Airway epithelial cell (primary cell): ENCODE measurements at places on chromosomes 7 and 10. TPM values are rescaled to one million over a fixed set of nuclear protein-coding genes. Genes with fewer than 3 reads are reported as not detected.

The KNDC1 gene
- 0.09 TPM in 1 of 2 replicates, not detected in the other for total RNA-seq

The C7orf33 gene
- total RNA-seq, result not detected in 2 replicates

The PNLIPRP1 gene
- not detected in 2 replicates for total RNA-seq

The SLC13A1 gene
- not detected in 2 replicates for total RNA-seq

The JCAD gene
- total RNA-seq, result 0.35 and 0.46 TPM in 2 replicates

The BAZ1B gene
- total RNA-seq, result 32.7 and 34.7 TPM in 2 replicates

The CNPY1 gene
- total RNA-seq, result not detected in 2 replicates

The RARRES2 gene
- total RNA-seq, result not detected in 2 replicates

The PRSS37 gene
- not detected in 2 replicates for total RNA-seq

The FAM241B gene
- total RNA-seq, result 2.1 and 3.6 TPM in 2 replicates

The MYO1G gene
- total RNA-seq, result not detected in 2 replicates

The OTUD1 gene
- total RNA-seq, result 5.1 and 5.5 TPM in 2 replicates

The CELF2 gene
- 2.0 and 6.1 TPM in 2 replicates for total RNA-seq

The GIMAP1 gene
- total RNA-seq, result not detected in 2 replicates

The ASAH2B gene
- 3.5 and 7.0 TPM in 2 replicates for total RNA-seq

The TFR2 gene
- total RNA-seq, result 0.05 and 0.71 TPM in 2 replicates

The OR2F1 gene
- not detected in 2 replicates for total RNA-seq

The FOXK1 gene
- total RNA-seq, result 27.5 and 34.5 TPM in 2 replicates

The RPP30 gene
- 27.1 and 40.6 TPM in 2 replicates for total RNA-seq

The ITGA8 gene
- total RNA-seq, result not detected in 2 replicates

The AKR1C8 gene
- not detected in 2 replicates for total RNA-seq

The FKBP6 gene
- not detected in 2 replicates for total RNA-seq

The HNRNPF gene
- 208 and 232 TPM in 2 replicates for total RNA-seq

The SUV39H2 gene
- 13.5 and 16.1 TPM in 2 replicates for total RNA-seq

The SP8 gene
- total RNA-seq, result not detected in 2 replicates

The MMD2 gene
- total RNA-seq, result not detected in 2 replicates

The HOXA9 gene
- 0.21 TPM in 1 of 2 replicates, not detected in the other for total RNA-seq

The CCDC3 gene
- 15.7 and 16.6 TPM in 2 replicates for total RNA-seq

The NFE2L3 gene
- 11.4 and 12.5 TPM in 2 replicates for total RNA-seq

The RAB18 gene
- 32.9 and 38.4 TPM in 2 replicates for total RNA-seq

The TMEM176B gene
- total RNA-seq, result not detected in 2 replicates

The VWA2 gene
- 2.1 and 2.8 TPM in 2 replicates for total RNA-seq

The TRIL gene
- total RNA-seq, result 0.14 and 0.37 TPM in 2 replicates

The PTPN20 gene
- total RNA-seq, result 0.63 and 4.2 TPM in 2 replicates

The DNAH11 gene
- 0.23 and 1.3 TPM in 2 replicates for total RNA-seq

The LAMB1 gene
- 68.5 and 91.7 TPM in 2 replicates for total RNA-seq

The PKD2L1 gene
- not detected in 2 replicates for total RNA-seq
